Nephron progenitor cell (in vitro differentiated cells): ENCODE measurements at places on chromosomes 12 and 14.

DNA sequence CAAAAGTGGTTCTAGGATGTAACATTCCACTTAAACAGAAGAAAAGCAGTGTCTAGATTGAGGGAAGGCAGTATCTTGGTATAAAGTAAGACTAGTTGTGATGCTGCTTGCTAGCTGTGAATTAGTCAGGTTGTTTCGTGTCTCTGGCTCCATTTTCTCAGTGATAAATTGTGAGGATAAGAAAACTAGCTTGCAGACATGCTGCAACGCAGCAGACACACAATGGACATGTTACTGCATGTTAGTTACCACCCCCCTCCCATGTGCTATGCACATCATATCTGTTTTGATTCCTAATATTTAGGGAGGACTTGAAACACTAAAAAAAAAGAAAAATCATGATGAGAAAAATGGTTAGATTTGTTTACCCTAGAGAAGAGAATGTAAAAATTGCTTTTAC is 2.9 kb downstream of the CCNK start:
- no peak for DNase-seq

- no peak for DNase-seq
Observed at GRCh38 chr12:46219877-46220655, 48.8 kb downstream of the SLC38A1 start.

DNA sequence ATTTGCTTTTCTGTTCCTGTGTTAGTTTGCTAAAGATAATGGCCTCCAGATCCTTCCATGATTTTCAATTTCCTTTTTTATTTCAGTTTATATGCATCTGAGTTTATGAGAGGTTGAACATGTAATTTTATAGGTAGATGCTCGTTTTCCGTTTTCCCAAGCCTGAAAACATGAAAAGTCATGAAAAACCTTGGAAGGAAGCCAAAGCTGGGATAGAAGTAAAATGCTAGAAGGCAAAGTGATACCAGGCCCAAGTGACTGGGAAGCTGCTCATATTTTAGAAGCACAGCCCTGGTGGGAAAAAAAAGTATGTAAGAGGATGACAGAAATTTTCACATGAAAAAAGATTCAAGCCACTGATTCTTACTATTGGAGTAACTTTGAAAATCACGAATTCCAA is 290.8 kb downstream of the PRKD1 start:
- no peak for DNase-seq

- no peak for DNase-seq
Observed at GRCh38 chr12:13749389-13749788, 232.0 kb downstream of the GRIN2B start.

- DNase-seq: no peak
Observed at GRCh38 chr12:30925607-30926242, 823 bp upstream of the TSPAN11 start.

DNA sequence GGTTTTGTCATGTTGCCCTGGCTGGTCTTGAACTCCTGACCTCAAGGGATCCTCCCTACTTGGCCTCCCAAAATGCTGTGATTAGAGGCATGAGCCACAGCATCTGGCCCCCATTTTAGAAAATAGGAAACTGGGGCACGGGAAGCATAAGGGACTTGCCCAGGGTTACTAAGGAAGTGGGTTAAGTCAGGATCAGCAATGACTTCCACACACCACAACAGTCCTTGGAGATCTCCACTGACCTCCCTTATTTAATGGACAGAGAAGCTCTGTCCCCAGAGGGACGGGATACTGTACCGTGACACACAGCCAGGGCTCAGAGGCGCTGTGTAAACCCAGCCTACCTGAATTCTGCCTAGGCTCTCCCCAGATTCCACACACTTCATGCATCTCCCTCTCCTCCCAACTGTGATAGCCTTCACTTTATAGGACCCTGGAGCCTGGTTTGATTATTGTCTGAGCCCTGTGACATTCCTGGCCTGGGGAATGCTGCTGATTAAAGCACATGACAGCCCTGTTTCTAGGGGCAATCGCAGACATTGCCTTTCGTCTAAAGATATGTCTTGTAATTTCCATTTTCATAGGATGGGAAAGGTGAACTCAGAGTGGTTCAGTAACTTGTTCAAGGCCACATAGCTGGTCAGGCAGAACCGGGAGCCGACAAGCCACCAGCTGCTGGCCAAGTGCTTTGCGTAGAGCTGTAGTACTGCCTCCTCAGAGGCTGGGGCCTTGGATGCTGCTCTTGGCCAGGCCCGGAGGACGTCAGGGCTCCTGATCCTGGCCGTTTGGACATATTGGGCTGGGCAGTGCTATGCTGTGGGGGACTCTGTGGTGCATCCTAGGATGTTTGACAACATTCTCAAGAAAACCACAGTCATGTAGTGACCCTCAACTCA is 20.8 kb downstream of the SERPINA1 start:
- no peak for DNase-seq

DNA sequence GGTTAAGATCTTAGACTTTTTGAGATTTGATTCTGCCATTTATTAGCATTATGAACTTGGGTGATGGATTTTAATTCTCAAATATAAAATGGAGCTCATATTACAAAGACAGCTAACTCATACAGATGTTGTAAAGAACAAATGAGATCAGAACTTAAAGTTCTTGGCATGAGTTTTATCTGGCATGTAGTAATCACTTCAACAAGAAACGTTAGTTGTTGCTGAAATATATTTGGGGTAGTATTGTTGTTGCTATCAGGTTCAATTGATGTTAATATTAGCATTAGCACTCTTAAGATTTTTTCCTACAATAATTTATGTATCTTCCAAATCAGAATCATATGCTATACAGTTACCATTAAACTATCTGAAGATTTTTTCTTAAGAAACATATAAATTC is 71.0 kb downstream of the SLC6A15 start:
- DNase-seq: no peak

- DNase-seq: no peak
Observed at GRCh38 chr12:96751626-96752025, 155.4 kb upstream of the NEDD1 start.

- DNase-seq: no peak
Observed at GRCh38 chr14:31197671-31198070, 9.9 kb downstream of the HECTD1 start.

DNA sequence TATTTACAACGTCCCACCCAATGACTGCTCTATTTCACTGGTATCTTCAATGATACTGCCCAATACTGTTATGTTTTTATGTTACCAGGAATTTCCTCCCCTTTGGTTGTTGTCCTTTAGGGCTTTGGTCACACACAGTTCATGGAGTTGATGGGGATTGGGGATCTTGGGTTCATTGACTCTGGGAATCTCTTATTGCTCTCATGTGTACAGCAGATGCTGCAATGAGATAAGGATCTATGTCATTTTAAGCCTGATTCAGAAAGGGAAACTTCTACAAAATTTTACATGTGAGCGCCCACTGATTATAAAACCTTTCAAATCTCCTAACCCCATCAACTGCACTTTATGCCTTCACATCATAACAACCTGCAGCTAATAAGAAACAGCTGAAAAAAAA is 67.2 kb downstream of the FAR2 start:
- DNase-seq: no peak

- peak; percentile 87 for DNase-seq
Observed at GRCh38 chr12:12696562-12697383, 790 bp upstream of the GPR19 start.
